ENCODE measurements at places on chromosomes 7 and 10.

GRCh38 chr7:146728611-146729010, 612.0 kb downstream of the CNTNAP2 start:
- ATAC-seq = no peak

GRCh38 chr10:90917968-90918318, 2.9 kb downstream of the ANKRD1 start:
- ATAC-seq = no peak

- no peak for ATAC-seq
These were observed 100.3 kb downstream of the CCSER2 start for GRCh38 chr10:84428711-84429110.

GRCh38 chr7:33964417-33965182, 59.3 kb downstream of the BMPER start:
- no peak for ATAC-seq

GRCh38 chr7:140035400-140036223, 27.1 kb downstream of the PARP12 start:
- ATAC-seq = no peak

GRCh38 chr7:1917221-1918062, 247.4 kb downstream of the ELFN1 start:
- ATAC-seq = no peak

- ATAC-seq = no peak
These were observed 10.3 kb downstream of the PKD1L1 start for GRCh38 chr7:47937711-47938573.

DNA sequence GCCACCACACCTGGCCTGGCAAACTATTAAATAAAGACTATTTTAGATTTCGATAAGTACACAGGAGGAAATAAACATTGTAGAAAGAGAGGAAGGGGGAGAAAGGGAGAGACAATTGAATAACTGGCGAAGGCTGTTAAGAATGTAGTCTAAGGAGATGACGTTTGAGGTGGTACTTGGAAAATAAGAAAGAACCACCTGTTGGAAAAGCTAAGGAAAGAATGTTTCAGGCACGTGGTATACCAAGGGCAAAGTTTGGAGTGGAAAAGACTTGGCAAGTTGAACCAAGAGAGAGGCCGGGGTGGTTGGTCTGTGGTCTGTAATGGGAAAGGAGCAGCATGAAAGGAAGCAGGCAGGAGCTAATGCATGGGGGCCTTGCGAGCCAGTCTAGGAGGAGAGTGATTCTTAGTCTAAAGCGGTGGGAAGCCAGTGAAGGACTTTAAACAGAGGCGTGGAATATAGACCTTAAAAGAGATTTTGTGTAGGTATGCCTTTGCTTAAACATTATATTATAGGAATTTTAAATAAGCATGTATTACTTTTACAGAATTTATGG, 9.4 kb downstream of the ING3 start:
- no peak for ATAC-seq

- ATAC-seq = no peak
These were observed 123.7 kb downstream of the KLF6 start for GRCh38 chr10:3661271-3661670.

DNA sequence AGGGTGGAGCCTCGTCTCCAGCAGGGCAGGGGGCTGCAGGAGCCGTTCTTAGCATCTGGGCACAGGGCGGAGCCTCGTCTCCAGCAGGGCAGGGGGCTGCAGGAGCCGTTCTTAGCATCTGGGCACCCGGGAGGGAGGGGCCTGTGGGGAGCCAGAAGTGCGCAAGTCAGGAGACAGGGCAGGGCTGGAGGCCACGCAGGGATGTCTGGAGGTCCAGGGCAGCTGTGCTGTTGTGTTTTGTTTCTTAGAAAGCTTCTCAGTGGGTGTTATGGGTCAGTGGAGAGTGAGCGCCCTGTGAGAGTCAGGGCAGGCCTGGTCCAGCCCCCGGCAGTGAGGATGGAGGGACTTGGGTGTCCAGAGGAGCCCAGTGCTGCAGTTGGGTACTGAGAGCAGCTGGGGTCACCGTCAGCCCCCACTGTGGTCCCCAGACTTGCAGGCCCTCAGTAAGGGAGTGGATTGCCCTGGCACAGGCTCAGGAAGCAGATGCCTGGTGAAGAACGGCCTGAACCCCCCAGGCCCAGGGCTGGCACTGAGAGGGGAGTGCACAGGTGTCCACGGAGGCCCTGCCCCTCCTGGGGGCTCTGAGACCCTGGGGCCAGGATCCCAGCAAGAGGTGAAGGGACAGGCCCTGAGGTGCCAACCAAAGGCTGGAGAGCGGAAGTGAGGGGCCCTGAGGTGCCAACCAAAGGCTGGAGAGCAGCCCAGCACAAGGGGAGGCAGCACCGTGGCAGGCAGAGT, 29.8 kb downstream of the FAM20C start:
- no peak for ATAC-seq

- no peak for ATAC-seq
These were observed 275.8 kb downstream of the ANKRD30A start for GRCh38 chr10:37401225-37401624.

DNA sequence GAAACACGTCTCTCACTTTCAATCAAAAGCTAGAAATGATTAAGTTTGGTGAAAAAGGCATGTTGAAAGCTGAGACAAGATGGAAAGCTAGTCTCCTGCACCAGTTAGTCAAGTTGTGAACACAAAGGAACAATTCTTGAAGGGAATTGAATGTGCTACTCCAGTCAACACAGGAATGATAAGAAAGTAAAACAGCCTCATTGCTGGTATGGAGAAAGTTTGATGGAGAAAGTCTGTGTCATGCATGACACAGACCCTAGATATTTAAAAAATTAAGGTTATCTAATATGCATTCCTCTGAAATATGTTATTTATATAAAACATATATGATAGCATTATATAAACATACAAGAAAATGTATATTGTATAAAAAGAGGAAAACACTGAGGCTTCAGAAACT, 699.4 kb upstream of the FZD8 start:
- ATAC-seq = no peak

DNA sequence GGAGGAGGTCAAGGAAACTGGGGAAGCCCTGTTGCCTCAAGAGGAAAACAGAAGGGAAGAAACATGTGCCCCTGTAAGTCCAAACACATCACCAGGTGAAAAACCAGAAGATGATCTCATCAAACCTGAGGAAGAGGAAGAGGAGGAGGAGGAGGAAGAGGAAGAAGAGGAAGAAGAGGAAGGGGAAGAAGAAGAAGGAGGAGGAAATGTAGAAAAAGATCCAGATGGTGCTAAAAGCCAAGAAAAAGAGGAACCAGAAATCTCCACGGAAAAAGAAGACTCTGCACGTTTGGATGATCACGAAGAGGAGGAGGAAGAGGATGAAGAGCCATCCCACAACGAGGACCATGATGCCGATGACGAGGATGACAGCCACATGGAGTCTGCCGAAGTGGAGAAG, 82.7 kb upstream of the SAMD8 start:
- ATAC-seq = no peak

GRCh38 chr7:157909370-157909769, 572.6 kb downstream of the DNAJB6 start:
- no peak for ATAC-seq

DNA sequence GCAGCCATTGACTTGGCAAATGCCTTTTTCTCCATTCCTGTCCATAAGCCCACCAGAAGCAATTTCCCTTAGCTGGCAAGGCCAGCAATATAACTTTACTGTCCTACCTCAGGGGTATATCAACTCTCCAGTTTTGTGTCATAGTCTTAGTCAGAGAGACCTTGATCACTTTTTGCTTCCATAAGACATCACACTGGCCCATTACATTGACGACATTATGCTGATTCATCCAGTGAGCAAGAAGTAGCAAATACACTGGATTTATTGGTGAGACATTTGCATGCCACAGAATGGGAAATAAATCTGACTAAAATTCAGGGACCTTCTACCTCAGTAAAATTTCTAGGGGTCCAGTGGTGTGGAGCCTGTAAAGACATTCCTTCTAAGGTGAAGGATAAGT, 649.7 kb upstream of the ANKRD30A start:
- no peak for ATAC-seq

DNA sequence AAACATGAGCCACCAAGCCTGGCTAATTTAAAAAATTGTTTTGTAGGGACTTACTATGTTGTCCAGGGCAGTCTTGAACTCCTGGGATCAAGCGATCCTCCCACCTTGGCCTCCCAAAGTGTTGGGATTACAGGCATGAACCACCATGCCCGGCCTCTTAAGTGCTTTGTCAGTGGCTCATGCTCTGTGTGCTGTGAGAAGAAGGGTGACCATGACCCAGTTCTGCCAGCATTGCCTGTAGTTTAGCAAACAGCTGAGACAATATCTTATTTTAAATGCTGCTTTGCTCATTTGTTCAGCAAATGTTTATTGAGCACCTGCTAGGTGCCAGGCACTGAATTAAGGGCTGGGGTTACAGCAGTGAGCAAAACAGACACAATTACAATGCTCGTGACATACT, 9.0 kb downstream of the ADCK2 start:
- ATAC-seq = no peak

GRCh38 chr10:93068411-93069244, 5.1 kb upstream of the CYP26A1 start:
- no peak for ATAC-seq

GRCh38 chr7:105623906-105624305, 42.6 kb upstream of the EFCAB10 start:
- no peak for ATAC-seq

DNA sequence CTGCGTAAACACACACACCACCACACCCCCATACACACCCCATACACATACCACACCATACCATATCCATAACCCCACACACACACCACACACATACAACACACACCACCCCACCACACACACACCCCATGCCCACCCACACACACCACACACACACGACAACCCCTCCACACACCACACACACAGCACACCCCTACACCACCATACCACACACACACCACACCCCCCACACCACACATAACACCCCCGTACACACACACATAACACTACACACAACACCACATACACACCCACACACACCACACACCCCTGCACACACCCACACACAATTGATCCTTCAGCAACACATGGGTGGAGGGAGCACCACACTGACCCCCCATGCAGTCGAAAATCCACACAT, 50.3 kb upstream of the BMS1 start:
- ATAC-seq = no peak

- ATAC-seq = no peak
These were observed 165.2 kb downstream of the PTEN start for GRCh38 chr10:88028654-88029053.

DNA sequence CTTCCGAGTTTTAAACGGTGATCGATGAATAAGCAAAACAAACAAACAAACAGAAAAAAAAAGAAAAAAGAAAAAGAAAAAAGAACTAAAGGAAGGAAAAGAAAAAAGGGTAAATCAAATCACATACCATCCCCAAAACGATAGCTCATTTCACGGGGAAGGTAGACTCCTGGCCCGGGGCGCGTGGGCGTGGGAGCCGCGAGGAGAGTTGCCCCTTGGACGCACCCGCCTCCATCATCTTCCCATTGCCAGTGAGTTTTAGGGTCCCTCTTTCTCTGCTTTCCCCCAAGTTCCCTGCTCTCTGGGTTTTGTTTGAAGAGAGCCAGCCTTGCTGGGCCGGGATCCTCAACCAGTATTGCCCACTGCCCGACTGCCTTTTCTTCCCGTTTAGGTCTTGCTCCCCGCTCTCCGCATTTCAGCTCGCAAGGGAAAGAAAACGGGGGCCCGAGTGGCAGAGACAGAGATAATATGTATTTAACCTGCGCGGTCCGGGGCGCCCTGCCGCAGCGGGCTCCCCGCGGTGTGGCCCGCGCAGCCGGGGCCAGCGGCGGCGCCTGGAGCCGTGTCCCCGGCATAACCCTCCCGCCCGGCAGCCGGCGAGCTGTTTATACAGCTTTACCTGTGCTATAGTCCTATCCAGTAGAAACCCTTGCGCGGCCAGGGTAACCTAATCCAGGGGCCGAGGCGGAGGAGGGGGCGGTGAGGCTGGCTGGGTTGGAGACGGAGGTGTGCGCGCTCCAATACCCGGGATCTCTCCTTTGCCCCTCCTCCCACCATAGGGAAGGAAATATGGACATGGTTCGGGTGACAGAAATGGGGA, 5.2 kb upstream of the GATA3 start:
- ATAC-seq = no peak

DNA sequence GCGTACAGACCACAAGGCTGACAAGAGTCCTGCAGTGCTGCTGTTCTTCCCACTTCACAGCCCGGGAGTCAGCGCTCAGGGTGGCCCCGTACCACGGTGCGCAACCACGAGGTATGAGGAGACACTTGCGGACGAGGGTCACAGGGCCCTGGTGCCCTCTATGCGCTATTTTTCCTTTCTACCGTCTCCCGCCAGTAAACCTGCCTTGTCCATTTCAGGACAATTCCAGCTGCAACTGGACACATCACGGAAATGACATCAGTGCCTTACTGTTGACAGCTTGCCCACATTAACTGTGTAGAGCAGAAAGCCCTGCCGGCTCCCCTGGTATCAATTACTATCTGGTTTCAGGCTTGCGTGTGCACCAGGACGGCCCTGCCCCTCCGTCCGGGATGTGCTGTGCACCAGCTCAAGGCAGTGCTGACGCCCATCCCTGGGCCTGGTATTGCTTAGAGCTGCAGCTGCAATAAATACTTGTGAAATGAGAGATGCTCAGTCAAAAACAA, 65.1 kb downstream of the ZRANB1 start:
- ATAC-seq = no peak

GRCh38 chr7:75866489-75867389, 12.1 kb upstream of the RHBDD2 start:
- peak; percentile 39 for ATAC-seq

DNA sequence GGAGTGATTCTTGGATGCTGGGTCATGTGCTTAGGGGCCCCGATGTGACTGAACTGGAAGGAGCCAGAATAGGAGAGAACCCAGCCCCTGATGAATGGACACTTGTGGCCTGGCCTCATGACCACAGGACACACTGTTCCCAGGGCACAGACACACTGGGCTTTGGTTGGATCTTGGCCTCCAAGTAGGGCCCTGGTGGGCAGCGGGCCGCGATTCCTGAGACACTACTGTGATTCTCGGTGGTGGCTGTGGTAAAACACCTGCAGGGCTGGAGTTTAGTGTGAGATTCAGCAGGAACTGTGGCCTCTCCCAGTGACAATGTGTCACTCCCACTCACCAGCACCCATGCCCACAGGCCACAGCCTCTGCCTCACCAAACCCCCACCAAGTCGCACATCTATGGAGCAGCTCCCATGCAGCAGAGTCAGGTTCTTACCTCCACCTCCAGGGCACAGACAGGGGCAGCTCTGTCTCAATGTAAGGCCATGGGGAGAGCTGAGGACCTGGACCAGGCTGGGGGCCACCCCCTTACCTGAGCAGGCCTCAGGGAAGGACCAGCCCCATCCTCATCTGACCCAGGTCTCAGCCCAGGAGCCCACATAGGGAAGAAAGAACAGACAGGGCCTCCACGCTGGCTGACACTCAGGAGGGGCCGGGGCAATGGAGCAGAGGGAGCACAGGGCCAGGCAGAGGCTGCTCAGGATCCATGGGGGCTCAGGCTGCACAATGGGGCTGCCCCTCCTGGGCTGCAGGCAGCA, 33.2 kb upstream of the ZNF716 start:
- no peak for ATAC-seq

GRCh38 chr7:32266932-32267475, 196.8 kb upstream of the PDE1C start:
- ATAC-seq = no peak

GRCh38 chr10:98150544-98150943, 16.1 kb downstream of the R3HCC1L start:
- ATAC-seq = no peak

Measured in activated CD4-positive, CD25-positive, alpha-beta regulatory T cell treated with anti-CD3 and anti-CD28 coated beads, Interleukin-2, amount 50 U/mL, for 24 hours (primary cell).